ENCODE measurements at places on chromosomes 7 and 10. TPM values are rescaled to one million over a fixed set of nuclear protein-coding genes. Genes with fewer than 3 reads are reported as not detected.

The PVRIG gene
- 0.82 TPM for total RNA-seq

The TLL2 gene
- total RNA-seq: 0.23 TPM

The SLIT1 gene
- total RNA-seq: 5.6 TPM

DNA sequence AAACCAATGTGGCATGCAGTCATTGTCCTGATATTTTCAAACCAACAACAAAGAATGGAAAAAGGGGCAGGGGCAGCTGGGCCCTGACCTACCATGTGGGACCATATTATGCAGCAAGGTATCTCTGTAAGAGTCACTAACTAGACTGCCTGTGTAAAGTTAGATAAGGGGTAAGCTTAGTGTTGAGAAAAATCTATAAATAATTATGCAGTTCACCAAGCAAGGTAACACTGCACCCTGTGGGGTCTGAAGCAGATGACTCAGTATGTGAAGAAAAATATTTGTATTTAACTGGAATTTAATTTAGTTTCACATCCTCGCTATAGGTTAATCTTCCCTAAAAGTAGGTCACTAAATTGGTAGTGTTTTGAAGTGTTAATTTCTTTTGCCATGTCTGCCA lies 99.3 kb downstream of the PPP1R3A start:
- H3K4me1 ChIP-seq: no peaks in the 10 kb centered on the region
- H3K36me3 ChIP-seq: no peaks in the 10 kb centered on the region
- no peak overlapping the region for H3K4me3 ChIP-seq
- no peak for DNase-seq

The PRKG1 gene
- total RNA-seq: 50.8 TPM

Measured in lung (tissue), 17 donors.